C1 segment of cervical spinal cord (tissue), 14 donors: ENCODE measurements at places on chromosomes 1 and 21.

DNA sequence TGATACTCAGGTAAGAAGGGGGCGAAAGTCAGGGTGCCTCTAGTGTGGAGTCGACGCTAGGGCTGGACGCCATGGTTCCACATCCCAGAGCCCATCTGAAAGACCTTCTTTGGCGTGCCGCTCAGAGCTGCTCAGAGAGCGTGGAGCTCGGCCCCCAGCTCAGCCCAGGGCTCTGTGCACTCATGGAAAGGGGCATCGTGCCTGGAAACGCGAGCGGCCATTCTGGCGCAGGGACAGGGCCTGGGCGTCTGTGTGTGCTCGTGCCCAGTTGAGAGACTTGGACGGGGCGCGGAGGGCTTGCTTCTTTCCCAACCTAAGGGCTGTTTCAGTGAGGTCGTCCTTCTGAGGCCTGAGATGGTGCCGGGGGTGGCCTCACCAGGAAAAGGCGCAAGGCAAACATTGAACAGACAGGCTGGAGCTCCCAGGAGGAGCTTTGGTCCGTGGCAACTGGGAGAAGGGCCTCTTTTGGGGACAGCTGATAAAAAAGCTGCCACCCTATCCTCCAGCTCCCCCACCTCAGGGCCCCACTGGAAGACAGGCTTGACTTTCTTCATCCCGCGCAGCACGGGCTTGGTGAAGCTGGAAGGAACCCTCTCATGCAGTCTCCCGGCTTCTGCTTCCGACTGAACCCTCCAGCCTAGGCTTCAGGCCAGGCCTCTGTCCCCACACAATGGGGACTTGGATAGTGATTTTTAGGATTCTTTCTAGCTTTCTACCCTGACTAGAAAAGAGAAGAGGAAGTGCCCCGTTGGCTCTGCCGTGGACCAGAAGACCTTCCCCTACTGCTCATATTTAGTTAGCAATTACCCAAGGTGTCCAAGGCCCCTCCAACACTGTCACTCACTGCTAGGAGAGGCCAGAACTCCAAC lies 77.1 kb downstream of the CD58 start:
- no peak for DNase-seq

DNA sequence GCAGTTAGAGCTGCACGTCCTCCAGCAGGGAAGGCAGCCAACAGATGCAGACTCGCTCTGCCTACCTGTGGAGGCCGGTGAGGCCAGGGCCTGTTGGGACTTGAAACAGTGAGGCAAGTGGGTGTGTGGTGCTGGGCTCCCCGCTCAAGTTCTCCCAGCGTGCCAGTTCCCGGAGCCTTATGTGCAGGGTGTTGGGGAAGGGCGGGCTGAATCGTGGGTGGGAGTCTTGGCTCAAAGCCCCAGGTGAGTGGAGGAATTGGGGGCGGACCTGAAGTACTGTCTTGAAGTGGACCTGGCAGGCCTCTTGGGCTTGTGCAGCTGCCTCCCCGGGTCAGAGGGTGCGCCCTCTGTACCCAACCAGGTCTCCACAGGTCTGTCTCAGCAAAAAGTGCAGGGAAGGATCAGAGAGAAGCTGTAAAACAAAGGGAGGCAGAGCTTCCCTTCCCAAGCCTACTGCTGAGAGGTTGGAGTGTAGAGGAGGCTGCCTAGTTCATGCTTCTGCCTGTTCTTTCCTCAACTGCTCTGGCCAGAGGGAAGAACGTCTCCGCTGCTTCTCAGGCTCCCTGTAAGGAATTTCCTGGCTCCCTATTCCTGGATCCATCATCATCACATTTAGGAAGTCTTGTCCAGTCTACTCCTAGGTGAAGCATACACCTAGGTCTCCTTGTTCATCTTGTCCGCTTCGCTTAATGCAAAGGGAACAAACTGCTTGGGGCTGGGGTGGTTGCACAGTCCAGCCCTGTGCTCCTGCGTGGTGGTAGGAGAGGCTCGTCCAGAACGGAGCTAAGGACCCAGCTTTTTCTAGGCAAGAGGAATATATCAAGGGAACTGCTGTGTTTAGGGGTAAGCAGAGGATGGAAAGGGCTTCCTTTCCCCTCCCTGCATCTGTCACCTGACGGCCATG lies 14.9 kb downstream of the UTP11 start:
- DNase-seq, result no peak

DNA sequence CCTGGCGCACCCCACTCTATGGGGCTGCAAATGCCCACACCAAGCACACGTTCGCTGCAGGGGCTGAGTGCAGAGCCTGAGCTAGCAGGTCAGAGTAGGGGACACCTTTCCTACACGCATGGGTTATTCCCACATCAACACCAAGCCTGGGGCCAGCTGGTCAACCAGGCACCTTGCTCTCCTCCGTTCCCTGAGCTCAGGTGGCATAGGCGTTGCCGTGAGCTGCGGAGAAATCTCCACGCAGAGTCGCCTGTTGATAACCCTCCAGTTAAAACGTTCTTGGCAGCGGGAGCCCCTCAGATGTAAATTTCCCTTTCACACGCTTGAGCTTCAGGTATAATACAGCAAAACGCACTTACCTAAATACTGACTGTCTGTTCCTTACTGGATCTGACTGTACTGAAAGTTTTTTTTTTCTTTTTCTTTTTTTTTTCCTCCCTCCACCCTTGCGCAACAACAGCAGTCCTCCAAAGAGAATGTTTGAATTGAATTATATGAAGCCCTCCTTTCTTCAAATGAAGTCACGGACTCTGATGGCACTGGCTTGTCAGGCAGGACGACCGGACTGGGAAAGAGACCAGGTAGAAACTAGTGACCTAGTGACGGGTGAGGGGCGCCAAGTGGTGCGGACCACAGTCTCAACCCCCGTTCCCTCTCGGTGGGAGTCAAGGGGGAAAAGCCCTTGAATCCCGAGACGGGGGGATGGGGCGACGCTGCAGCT lies 2.1 kb downstream of the BRINP3 start:
- DNase-seq, result peak; percentile 40

DNA sequence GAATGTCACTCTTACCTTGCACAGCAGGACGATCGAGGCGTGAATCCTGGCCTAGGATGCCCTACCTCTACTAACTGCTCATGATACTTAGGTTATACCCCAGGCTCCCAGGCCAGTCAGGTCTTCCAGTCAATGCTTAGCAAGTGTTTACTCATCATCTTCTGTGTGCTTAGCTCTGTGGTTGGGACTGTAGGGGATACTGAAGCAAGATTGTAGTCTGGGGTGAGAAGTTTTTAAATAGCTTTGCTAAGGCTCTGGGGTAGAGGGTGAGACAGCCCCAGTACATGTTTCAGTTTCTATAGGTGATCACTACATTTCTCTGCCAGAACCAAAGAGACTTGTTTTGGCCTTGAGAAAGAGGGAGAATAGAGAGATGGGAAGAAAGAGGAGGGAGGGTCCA lies 250.8 kb upstream of the KIAA0040 start:
- DNase-seq, result no peak

DNA sequence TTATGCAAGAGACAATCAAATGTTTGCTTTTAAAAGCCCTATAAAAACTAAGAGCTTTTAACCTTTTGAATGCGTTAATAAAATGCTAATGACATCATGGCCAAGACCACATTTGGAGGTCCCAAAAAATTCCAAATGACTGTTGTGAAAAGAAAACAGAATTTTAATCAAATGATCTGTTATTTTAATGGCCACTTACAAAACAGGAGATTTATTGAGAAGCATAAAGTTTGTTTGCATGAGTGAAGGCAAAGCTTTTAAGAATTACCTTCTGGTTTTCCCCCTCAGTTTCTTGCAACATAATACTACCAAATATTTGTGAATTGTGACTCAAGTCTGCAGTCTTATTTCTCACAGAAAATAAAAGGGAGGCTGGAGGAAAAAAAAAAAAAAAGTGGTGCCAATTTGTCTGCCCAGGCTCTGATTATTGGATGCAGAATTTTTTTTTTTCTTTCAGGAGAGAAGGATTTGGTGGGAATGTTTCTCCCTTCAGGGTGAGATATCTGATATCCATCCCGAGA lies 60.7 kb downstream of the GORAB start:
- DNase-seq, result no peak

DNA sequence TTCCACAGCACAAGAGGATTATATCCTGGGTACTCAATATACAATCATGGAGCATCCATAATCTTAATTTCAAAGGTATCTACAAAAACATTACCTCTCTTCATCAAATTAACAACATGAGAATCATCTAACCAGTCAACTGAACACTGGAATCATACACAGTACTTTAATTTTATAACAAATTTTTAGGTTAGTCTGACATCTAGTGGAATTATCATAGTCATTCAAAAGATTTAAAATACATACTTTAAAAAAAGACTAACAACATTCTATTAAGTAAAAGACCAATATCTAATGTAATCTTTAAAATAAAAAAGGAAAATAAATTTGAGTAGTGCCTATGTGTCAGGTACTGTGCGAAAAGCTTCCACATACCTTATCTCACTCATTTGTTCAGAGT lies 16.8 kb upstream of the SH3GLB1 start:
- DNase-seq, result no peak

- DNase-seq, result no peak
Observed at GRCh38 chr1:159927211-159927848, 2.0 kb upstream of the TAGLN2 start.

DNA sequence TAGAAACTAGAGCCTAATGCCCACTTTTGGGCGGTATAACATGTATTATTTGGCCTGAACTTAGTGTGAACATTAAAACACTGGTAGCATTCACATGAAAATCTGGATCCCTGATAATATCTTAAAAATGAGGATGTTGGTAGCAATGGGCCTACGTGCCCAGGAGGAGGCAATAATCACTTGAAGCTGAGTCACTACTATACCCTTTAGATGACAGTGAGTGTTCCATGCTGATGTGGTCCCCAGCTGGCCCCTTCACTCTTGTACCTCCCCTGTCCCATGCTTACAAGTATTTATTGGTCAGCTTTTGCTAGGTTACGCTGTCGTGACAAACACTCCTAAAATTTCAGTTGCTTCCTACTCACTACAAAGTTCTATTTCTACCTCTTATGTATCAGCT lies 23.0 kb upstream of the POU2F1 start:
- no peak for DNase-seq

DNA sequence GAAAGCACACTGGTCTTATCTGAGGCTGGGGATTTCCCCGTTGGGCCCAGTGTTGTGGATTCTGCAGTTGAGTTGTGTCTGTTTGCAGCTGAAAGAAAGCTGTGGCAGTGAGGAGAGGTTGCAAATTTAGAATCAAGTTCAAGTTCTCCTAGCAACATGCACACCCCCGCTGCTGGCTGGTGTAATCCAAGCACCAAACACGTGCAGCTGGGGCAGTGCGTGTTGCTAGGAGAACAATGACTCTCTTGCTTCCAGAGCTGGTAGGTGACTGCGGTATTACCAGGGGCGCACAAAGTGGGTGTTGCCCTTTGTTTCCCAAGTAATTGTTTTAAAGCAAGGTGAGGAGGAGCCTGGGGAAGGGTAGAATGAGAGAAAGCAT lies 91.5 kb downstream of the IER5 start:
- peak; percentile 6 for DNase-seq

DNA sequence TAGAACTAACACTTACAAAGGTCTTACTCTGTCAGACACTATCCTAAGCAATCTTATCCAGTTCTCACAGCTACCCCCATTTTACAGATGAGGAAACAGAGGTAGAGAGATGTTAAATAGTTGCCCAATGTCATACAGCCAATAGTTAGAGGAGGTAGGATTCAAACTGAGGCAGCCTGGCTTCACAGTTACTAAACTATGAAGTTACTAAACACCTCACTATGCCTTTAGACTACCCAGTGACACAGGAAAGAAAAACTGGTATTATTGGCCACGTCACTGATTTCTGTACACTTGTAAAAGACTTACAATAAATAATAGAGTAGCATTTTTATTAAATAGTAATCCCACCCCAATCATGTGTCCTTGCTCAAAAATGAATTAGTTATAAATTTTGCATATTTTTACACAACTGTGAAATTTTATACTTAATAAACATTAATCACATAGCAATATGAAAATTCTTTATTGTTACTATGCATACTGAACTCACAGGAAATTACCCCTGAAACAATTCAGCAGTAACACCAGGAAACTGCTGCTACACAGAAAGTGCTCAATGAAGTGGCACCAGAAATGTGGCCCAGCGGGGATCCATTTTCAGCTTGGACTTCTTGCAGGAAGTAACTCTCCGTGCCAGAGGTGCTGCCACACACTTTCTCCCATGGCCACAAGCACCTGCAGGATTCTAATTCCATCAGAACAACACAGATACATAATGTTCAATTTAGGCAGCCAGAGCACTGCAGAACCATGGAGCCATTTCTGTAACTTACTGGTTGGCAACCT lies 69.4 kb downstream of the VAV3 start:
- no peak for DNase-seq

DNA sequence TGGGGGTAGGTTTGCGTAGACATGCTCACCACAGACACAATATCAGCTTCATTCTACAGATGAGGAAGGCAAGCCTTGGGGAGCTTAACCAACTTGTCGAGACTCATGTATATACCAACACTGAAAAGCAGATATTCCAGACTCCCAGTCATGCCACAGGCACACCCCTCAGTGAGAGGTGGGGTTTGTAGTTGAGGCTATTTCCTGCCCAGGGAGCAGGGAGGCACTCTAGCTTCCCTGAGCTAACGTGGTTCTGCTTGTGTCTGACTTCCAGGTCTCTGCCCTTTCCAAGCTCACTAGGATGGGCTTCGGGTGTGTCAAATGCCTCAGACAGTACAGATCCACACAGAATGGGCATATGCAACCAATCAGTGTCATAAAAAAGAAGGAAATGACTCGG lies 122.3 kb upstream of the RUNX1 start:
- DNase-seq, result no peak

GRCh38 chr1:208551633-208552320 lies 307.6 kb upstream of the PLXNA2 start:
- DNase-seq, result no peak

DNA sequence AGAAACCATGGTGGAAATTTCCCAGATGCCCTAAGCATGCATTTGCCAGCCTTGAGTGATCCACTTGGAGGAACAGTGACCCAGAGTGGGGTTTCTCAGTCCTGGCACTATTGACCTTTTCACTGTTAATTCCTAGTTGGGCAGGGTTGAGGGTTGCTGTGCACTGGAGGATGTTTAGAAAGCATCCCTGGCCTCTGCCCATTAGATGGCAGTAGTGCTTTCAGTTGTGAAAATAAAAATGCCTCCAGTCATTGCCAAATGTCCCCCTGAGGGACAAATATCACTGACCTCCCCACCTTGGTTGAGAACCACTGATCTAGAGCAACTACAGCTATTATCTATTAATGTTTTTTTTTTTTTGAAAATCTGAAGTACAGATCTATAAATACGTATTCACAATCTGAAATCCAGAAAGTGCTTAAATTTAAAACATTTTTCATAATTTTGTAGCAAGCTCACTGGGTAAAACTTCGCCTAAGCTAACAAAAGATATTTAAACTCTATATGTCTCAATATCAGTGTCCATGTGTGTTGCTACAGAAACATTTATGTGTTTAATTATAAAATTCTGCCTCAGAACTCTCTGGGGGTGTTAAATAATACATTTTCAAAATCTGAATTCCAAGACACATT lies 27.3 kb downstream of the F3 start:
- no peak for DNase-seq

GRCh38 chr1:8121261-8122159 lies 95.4 kb upstream of the ERRFI1 start:
- no peak for DNase-seq

- DNase-seq, result no peak
Observed at GRCh38 chr1:115647919-115648650, 6.3 kb downstream of the VANGL1 start.
